ENCODE measurements at places on chromosomes 7 and 10.

- DNase-seq, result no peak
These were observed 760 bp upstream of the KCTD7 start for GRCh38 chr7:66627881-66628360.

DNA sequence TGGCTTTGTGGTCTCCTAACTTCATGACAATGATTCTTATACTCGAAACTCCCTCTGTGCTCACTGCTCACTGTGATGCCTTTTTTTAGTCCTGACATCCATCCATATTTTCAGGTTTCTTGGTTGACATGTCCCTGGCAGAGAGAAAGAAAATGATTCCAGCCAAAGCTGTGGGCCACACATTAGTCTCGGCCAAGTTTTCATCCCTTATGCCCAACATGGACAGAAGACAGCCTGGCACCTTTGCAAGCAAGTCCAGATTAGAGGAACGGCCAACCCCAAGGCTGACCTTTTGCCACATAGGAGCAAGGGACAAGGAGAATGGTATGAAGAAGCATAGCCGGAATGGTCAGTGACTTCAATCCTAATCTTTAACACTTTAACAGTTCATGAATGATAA lies 8.7 kb upstream of the OPALIN start:
- DNase-seq, result no peak

DNA sequence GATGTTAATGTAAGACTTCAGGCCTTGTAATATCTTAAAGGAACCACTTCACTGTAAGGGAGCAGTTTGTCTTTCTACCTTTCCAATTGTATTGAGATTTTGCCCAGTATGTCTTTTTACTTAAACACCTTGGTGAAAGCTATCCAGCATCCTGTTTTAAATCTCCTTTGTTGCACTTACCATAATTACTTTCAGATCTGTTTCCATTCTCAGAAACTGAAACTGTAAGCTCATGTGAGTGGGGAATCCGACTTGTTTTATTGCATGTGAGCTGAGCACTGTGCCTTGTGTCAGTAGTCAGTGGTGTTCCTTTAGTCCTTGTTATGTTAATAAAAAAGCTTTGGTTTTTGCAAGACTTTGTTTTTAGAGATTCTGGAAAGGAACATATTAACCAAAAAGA lies 42.2 kb downstream of the BMPR1A start:
- no peak for DNase-seq

GRCh38 chr7:35555386-35555785 lies 139.5 kb downstream of the HERPUD2 start:
- no peak for DNase-seq

GRCh38 chr7:106590209-106590816 lies 70.6 kb downstream of the CCDC71L start:
- no peak for DNase-seq

GRCh38 chr10:115921795-115922194 lies 351.2 kb downstream of the GFRA1 start:
- no peak for DNase-seq

DNA sequence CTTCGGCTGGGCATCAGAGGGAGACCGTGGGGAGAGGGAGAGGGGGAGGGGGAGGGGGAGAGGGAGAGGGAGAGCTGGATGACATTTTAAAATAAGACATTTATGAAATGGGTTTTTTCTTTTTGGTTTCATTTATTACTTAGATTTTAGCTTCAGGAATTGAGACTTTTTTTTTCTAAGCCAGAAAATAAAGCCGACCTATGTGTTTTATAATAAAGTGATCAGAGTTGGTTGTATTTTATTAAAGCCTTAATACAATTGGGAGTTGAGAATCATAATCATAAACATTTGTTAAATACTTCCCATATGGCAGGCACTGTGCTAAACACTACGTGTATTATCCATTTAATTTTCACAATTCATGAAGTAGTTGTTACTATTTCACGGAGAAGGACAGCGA lies 70.2 kb downstream of the INPP5F start:
- no peak for DNase-seq

GRCh38 chr10:85124603-85125051 lies 796.2 kb downstream of the CCSER2 start:
- DNase-seq, result no peak

GRCh38 chr7:134444961-134445315 lies 14.0 kb downstream of the AKR1B1 start:
- DNase-seq, result no peak

- no peak for DNase-seq
These were observed 20.5 kb downstream of the GLCCI1 start for GRCh38 chr7:7989133-7989532.

DNA sequence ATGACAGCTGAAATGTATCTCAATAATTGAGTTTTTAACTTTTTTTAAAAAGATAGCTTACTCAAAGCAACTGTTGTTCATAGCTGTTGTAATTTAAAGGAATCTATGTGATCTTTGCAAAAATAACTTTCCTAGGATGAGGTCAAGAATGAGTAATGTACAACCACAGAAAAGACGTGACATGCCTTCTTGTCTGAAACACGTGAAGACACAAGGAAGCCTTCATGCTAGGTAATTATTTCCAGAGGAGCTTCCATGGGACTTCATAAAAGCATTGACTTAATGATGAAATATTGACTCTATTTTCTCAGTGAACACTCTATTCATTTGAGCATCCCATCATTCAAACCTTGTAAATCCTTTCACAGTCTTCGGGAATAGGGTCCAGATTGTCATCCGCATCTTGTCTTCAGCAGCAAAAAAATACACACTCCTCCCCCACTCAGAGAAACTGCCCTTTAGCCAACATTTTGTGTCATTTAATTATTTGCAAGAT lies 528.0 kb downstream of the NRG3 start:
- DNase-seq, result no peak

- DNase-seq, result no peak
These were observed 257.6 kb downstream of the EXOC4 start for GRCh38 chr7:133510326-133511055.

GRCh38 chr10:67537906-67538305 lies 158.1 kb downstream of the CTNNA3 start:
- DNase-seq, result no peak

DNA sequence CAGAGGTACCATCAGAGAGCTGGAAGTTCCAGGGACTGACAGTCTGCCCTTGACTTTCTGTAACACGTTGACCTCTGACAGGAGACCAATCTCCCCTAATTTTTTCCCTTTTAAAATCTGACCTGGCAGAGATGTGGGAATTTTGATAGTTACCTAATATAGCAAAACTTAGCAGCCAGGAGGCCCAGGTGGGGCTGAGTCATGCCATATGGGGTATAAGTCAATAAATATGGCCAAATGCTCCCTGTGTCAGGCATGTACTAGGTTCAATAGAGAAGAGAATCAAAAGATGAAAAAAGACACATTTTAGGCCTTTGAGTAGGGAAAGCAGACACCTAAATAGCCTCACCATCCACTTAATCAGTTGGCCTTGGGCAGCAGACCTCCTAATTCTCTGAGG lies 6.1 kb upstream of the GRK5 start:
- no peak for DNase-seq

DNA sequence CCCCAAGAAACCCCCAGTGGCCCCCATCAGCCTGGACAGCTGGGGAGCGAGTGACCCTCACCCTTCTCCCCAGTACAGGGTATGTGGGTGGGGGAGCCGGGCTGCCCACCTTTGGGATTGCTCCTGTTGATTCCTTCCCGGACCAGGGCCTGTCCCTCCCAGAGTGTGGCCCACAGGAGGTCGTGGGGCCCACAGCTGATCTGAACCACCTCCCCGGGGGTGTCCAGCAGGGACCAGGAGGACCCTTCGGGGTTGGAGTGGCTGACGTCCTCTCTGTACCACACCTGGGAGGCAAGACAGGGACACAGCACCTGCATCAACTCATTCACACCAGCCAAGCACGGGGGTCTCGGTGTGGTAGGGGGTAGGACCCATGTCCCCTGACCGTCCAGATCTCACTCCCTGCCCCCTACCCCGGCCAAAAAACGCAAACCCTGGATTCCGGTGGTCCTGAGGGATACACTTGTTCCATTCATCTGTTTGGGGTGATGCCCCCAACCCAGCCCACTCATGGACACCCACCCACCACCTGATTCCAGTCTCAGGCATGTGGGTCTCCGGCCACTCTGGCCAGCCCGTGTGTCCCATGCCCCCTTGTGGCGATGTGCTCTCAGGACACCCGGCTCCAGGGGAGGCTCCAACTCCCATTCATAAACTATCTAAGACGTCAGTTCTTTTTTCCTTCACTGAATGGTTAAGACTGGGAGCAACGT lies 10.9 kb downstream of the TECPR1 start:
- peak; percentile 80 for DNase-seq

DNA sequence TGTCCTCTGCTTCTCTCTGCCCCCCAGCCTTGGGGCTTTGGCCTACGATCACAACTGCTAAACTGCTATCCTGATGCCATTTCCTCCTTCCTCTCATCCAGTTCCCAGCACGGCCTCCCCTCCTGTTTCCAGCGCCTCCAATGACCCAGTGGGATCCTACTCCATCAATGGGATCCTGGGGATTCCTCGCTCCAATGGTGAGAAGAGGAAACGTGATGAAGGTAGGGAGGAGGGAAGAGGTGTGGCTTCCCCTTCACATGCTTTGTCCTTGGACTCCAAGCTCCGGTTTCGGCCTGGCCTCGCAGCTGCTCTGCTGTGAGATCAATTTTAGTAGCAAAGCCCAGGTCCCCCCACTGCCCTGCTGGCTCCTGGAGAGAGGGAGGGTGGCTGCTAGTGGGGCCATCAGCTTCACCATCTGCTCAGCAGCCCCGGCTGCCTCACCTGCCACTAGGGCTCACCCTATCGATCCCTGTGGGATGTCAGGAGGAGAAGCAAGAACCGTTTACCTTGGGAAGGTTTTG lies 35.8 kb downstream of the PAX2 start:
- no peak for DNase-seq

- DNase-seq, result no peak
These were observed 104.3 kb downstream of the CREB5 start for GRCh38 chr7:28516390-28517172.

GRCh38 chr7:5231116-5231515 lies 41.1 kb downstream of the WIPI2 start:
- DNase-seq, result no peak

DNA sequence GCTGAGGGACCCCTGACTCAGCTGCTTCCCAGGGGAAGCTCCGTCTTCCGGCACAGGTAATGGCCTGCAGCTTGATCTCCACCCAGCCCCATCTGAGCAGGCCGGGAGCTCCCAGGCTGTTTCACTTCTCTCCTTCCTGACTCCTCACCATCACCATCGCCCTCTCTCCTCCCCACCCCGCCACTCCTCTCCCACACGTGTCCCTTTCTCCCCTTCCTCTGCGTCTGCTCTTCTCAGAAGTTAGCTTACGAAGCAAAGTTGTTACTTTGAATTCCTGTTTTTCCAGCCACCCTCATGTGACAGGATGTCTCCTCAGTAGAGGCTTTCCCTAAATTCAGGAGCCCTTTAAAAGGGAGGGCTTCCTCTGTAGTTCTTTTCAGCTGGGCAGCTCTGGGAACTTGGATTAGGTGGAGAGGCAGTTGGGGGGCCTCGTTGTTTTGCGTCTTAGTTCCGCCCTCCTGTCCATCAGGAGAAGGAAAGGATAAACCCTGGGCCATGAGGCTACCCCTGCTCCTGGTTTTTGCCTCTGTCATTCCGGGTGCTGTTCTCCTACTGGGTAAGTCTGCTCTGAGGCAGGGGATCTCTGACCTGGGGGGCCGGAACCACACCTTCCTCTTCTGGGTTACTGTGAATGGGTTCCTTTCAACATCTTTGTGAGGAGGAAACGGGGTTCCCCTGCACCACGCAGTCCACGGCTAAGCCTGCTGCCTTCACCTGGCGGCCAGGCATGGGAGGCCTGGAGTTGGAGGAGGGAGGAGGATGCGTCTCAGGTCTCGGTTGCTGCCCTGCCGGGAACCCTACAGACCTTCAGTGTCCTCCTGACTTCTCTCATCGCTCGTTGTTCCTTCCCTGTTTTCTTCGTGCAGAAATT lies at the start of gene MRC1:
Gene MRC1, plus strand, starts transcription at position 378 of the 871 bp plus-strand sequence. Its CDS starts 118 bp downstream, at position 496.
- DNase-seq, result no peak

DNA sequence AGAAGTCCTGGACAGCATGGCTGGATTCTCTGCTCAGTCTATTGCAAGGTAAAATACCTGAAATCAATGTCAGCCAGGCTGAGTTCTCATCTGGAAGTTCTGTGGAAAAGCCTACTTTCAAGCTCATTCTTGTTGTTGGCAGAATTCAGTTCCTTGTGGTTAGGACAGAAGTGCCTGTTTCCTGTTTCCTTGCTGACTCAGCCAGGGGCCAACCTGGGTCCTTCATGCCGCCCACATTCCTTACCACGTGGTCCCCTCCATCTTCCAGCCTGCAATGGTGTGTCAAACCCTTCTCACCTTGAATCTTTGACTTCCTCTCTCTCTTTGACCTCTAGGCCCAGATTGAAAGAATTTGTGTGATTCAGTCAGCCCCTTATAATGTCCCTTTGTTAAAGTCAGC lies 197.1 kb upstream of the STK17A start:
- no peak for DNase-seq

DNA sequence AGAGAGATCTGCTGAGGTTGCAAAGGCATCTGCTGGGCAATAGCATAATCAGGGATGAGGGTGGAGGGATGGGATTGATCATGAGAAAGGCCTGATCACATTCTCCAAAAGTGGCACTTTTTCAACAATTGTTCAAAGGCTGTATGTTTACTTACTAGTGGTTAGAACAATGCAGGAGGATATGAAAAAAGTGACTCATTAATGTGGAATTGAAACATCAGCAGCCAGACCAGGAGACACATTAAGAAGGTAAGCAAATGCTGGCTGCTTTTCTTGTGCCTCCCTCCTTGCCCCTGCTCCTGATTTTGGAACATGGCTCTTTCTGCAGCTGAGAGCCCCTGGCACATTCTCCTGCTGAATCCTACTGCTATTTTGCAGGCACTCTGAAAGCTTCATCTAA lies 63.5 kb downstream of the FAM204A start:
- no peak for DNase-seq

DNA sequence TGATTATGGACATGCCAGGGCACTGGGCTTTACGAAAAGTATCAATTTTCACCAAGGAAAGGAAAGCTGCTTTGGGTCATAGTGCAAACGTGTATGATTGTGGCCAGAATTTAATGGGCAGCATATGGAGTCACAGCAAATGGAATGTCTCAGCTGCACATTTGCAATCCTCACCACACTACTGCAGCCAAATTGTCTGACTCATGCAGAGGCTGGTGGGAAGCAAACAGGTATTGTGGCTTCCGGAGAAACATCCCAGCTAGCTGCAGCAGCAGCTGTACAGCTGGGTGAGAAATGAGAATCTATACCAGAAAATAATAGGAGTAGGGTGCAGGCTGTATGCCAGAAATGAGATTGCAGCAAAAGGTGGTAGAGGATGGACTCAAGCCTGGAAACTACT lies 374.7 kb upstream of the VWC2 start:
- no peak for DNase-seq

DNA sequence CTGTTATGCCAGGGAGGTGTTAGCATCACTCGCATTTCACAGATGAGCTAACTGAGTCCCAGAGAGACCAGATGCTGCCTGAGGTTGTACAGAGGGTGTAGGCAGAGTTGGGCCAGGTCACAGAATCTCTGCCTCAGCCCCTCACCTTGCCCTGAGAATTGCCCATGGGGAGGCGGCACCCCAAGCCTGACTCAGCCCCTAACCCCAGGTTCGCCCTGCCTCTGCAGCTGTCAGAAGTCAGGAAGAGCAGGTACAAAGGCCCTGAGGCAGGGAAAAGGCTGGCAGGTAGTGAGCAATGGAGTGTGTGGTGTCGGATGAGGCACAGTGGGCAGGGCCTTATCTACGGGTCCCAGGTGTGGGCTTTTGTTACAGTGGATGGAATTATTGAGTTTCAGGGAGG lies 79.4 kb downstream of the MYL10 start:
- DNase-seq, result no peak

All from GM12892 (cell line).